Suppressor macrophage treated with lipopolysaccharide for 4 hours (primary cell): ENCODE measurements at places on chromosomes 4 and X.

DNA sequence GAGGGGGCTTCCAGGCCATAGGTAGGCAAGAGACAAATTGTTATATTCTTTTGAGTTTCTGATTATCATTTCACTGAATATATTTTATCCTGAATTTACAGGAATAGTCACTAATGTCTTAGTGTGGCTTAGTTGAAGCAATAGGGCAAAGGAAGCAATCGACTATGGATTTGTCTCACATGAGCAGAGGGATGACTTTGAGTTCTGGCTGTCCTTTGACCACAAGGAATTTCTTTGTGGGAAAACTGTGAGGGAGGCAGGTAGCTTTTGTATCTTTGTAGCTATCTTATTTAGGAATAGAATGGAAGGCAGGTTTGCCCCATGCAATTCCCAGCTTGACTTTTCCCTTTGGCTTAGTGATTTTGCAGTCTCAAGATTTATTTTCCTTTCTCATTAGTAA lies 207.3 kb upstream of the ANXA10 start:
- no peak for DNase-seq

- DNase-seq = no peak
Measured at GRCh38 chr4:89800527-89801103, 36.3 kb downstream of the SNCA start.

- no peak for DNase-seq
Measured at GRCh38 chr4:86452422-86452891, 92.6 kb upstream of the MAPK10 start.

- peak; percentile 34 for DNase-seq
Measured at GRCh38 chr4:144645631-144646522, at the start of gene HHIP. HHIP (plus strand) TSS chr4:144646156; CDS start chr4:144646676, 520 bp downstream.

DNA sequence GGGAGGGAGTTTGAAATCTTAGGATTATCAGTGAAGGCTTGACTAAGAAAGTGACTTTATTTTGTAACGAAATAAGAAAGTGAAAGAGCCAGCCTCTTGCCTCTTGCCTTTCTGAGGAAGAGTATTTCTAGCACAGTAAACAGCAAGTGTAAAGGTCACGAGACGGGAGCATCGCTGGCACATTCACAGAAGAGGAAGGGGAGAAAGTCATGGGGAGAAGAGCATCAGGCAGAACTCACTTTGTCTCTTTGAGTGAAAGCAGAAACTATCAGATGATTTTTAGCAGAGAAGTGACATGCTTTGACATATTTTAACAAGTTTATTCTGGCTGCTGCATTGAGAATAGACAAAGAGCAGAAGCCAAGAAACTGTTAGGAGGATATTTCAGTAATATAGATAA lies 313.8 kb downstream of the CAMK2D start:
- DNase-seq = peak; percentile 84

GRCh38 chr4:4752025-4752424 lies 107.4 kb upstream of the MSX1 start:
- no peak for DNase-seq

- no peak for DNase-seq
Measured at GRCh38 chrX:151538190-151539122, 25.0 kb upstream of the PASD1 start.

DNA sequence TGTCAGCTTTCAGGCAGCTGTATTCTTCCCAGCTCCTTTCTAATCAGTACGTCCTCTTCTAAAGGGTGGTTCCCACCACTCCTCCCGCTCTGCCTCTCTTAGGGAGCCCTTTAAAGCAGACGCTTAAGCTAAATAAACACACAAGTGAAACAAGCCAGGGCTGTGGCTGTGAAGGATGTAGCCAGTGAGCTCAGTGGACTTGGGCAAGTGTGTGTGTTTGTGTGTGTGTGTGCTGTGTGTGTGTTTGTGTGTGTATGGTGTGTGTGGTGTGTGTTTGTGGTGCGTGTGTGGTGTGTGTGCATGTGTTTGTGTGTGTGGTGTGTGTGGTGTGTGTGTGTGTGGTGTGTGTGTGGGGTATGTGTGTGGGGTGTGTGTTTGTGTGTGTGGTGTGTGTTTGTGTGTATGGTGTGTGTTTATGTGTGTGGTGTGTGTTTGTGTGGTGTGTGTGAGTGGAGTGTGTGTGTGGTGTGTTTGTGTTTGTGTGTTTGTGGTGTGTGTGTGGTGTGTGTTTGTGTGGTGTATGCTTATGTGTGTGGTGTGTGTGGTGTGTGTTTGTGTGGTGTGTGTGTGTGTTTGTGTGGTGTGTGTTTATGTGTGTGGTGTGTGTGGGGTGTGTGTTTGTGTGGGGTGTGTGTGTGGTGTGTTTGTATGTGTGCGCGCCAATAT lies 283.3 kb downstream of the PTTG2 start:
- DNase-seq = no peak

DNA sequence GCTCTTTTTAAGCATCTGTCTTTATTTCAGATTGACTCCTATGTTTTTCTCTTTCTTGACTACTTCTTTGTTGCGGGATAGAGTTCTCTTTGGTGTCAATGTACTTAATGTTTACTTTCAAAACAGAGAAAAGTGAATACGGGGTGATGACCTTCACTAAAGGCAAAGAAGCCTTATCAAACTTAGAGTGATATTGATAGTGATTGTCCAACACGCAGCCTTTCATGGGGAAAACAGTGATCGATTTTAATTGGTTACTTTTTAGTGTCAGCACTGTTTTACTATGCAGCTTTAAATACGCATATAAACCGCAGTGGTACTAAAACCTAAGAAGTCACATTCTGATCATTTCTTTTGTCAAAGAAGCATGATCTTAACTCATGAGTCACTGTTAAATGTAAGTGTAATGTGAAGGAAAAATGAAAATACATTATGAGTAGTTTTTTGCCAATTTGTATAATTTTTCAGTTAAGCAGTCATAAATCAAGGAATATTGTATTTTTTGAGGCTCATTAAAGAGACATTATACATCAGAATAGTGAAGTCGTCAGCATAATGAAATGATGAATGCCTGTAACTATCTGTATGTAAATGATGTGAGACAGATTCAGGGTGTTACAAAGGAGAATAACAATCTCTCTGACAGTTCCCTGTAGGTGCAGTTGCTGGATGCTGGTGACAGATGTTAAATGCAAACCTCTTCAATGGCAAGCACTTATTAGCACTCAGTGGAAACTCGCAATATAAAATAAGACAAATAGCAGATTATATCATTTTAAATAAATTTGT lies 2082.8 kb upstream of the TENM3 start:
- no peak for DNase-seq

DNA sequence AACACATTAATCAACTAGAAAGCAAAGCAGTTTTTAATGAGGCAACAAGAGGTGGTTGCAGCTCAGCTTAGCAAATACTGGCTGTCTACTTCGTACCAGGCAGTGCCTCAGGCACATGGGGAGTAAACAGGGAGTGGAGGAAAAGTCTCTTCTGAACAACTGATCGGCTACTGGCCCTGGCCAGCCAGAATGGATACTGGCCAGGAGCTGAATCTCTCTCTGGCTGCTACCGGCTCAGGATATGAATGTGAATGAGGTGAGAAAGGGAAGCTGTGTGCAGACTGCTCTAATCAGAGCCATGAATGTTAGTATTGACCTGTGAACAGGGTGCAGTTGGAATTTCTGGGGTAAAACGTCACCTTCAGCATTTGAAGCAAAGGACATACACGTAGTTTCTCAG lies 77.3 kb downstream of the STK32B start:
- DNase-seq = no peak

- DNase-seq = no peak
Measured at GRCh38 chr4:98603683-98604521, 54.5 kb downstream of the TSPAN5 start.

DNA sequence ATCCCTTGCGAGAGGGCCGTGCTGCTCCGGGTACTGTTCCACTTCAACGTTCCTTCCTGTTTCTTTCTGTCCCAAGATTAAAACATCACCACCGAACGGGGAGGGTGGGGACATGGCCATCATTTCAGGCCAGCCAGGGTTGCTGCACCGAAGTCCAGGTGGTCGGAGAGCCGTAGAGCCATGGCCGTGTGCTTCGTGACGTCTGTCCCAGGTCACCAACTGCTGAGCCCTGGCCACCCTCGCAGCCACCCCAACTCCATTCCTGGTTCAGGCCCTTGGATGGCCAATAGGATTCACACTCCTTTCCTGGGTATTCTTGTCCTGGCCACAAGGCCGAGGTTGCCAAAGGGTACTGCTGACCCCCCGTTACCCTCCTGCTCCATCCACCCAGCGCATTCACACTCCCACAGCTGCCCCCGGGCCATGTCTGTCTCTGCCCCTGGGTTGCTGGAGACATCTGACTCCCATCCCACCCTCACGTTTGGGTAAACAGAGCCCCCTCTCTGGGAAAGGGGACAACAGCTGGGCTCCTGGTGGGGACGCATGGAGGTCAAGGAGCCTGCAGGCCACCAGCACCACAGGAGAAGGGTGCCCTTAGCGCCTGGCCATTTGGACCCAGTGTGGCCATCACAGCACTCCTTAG lies 103.2 kb downstream of the HMX1 start:
- no peak for DNase-seq

DNA sequence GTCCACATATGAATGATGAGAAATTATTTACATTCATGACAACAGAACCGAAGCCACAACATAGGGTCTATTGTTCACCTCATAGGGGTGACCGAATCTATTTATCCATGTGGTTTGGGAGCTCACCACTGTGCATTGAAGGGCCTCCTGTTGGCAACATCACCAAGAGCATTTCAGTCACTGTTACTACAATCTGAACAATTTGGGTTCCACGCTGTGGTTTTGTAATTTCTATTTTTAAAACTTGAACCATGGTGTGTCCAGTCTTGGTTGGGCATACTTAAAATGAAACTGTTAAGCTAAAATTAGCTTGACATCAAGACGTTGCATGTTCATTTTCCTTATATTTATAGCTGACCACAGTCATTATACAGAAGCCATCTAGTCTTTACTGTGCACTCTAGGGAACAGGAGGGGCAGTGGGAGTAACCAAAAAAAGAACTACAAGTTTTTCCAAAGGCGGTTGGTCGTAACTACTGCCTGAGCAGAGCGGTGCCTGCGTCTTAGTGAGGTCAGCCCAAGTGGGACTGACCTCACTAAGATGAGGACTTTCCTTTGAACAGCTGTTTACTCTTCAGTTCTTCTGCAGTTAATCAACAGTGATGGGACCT lies 192.1 kb downstream of the SPRY1 start:
- DNase-seq = peak; percentile 21

DNA sequence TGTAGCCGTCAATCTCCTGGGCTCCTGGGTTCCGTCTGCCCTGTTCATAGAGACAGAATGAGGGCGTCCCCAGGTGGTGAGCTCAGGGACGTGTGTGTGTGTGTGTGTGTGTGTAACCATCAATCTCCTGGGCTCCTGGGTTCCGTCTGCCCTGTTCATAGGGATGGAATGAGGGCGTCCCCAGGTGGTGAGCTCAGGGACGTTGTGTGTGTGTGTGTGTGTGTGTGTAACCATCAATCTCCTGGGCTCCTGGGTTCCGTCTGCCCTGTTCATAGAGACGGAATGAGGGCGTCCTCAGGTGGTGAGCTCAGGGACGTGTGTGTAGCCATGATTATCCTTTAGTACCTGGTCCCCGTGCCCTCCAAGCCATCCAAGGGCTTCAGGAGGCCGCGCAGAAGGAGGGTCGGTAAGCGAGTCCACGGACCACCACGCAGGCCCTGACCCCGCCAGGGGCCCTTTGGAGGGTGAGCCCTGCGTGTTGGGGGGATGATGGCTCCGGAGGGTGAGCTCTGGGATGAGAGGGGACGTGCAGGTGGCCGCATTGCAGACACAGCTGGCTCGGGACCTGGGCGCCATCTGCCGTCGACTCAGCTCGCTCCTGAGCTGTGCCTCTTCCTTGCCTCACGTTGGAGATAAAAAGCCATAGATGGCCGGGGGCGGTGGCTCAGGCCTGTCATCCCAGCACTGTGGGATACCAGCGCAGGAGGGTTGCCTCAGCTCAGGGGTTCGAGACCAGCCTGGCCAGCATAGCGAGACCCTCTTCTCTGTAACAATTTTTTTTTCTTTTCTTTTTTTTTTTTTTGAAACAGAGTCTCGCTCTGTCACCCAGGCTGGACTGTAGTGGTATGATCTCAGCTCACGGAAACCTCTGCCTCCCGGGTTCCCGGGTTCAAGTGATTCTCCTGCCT lies 5.4 kb upstream of the GTPBP6 start:
- no peak for DNase-seq

- DNase-seq = no peak
Measured at GRCh38 chrX:6228720-6229119, at the start of gene NLGN4X. NLGN4X (minus strand) TSS chrX:6228867; CDS start chrX:6151466, 77,401 bp downstream.

GRCh38 chrX:13520351-13520750 lies 49.0 kb upstream of the EGFL6 start:
- DNase-seq = no peak
